Purkinje cell (primary cell): ENCODE measurements at places on chromosomes 2 and 18. TPM values are rescaled to one million over a fixed set of nuclear protein-coding genes. Genes with fewer than 3 reads are reported as not detected.

The B3GNT7 gene
- not detected in 2 replicates for polyA plus RNA-seq

The HAAO gene
- not detected in 2 replicates for polyA plus RNA-seq

The MROH2A gene
- not detected in 2 replicates for polyA plus RNA-seq

The CAPN14 gene
- polyA plus RNA-seq, result 0.14 TPM in 1 of 2 replicates, not detected in the other

The CHST10 gene
- 3.4 and 4.4 TPM in 2 replicates for polyA plus RNA-seq

The ATP5MC3 gene
- polyA plus RNA-seq, result 1,157 and 1,193 TPM in 2 replicates

The IL1R1 gene
- polyA plus RNA-seq, result 0.35 and 0.55 TPM in 2 replicates
